ENCODE measurements at places on chromosomes 2 and 18. TPM values are rescaled to one million over a fixed set of nuclear protein-coding genes. Genes with fewer than 3 reads are reported as not detected.

DNA sequence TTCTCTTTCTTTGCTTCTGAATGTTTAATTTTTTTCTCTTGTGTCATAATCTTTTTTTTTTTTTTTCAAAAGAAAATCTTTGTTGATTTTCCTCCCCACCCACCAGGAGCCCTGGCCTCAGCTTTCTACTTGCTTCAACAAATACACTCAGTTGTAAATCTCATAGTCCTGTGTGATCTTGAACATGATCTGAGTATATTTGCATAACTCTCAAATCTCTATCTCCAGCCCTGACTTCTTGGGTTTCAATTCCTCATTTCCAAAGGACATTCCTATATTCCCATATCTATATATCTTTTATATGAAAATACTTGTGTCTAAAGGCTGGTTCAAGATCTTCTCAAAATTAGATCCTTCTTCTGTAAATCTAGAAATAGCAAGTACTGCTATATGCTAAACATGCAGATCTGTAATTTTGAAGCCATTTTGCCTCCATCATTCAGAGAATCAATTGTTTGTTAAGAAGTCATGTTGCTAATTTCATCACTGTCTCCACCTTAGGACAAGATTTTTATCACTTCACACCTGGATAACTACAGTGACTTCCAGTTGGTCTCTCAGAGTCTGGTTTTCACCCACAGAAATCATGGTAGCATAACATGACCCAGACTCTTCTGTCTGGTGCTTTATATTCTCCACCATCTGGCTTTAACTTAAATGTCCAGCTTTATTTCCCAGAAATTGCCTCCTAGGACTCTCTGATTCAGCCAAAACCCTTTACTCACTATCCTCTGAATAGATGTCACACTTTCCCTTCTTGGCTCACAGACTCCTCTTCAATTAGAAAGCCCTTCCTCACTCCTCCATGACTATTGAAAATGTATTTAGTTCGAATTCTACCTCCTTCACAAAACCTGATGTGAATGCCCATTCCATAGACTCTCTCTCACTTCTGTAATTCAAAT lies 98.1 kb downstream of the ZEB2 start:
- no peak for DNase-seq

Gene ANKAR
- 8.0 TPM for total RNA-seq

GRCh38 chr2:37349231-37349860 lies 4.9 kb downstream of the QPCT start:
- DNase-seq, result peak; percentile 34

Gene TUBA3E
- total RNA-seq, result not detected

DNA sequence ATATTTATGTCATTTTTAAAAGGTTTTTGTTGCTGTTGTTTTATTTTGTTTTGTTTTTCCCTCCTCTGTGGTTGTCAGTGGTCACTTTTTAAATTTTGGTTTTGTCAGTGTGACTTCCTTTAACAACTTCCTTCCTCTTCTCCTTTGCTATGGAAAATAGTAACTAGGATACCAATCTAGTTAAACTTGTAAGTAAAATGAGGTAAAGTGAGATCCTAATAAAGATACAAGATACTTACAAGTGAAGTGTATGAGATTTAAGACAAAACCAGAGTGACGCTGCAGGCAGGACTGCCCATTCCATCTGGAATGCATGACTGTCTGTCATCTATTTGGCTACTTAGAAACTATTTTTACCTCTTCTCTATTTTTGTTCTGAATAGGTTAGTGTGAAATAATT lies 30.6 kb upstream of the CREB1 start:
- DNase-seq, result no peak

Gene ALPP
- total RNA-seq, result 7.0 TPM

All from lung (tissue), 17 donors.